ENCODE measurements at places on chromosomes 12 and 14. TPM values are rescaled to one million over a fixed set of nuclear protein-coding genes. Genes with fewer than 3 reads are reported as not detected.

TESPA1 gene
- 113 TPM for total RNA-seq

OTX2 gene
- not detected for total RNA-seq

MBD6 gene
- total RNA-seq = 66.0 TPM

OVCH1 gene
- total RNA-seq = not detected

PTGER2 gene
- total RNA-seq = 54.5 TPM

LRTM2 gene
- total RNA-seq = not detected

RDH11 gene
- 36.7 TPM for total RNA-seq

AQP6 gene
- not detected for total RNA-seq

DNA sequence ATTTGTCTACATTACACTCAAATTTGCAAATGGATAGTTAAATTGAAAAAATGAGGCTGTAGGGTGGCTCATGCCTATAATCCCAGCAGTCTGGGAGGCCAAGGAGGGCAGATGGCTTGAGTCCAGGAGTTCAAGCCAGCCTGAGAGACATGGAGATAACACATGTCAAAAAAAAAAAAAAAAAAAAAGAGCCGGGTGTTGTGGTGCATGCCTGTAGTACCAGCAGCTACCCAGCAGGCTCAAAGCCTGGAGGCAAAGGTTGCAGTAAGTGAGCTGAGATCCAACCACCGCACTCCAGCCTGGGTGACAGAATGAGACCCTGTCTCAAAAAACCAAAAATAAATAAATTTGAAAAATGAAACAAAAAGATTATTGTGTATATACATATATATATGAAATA lies 119.9 kb upstream of the MGAT4C start:
- no peak overlapping the region for H3K27ac ChIP-seq
- H3K36me3 ChIP-seq = no peaks in the 10 kb centered on the region
- H3K4me3 ChIP-seq = no peak overlapping the region
- DNase-seq = no peak
- H3K4me1 ChIP-seq = no peaks in the 10 kb centered on the region

- no peaks in the 10 kb centered on the region for H3K27me3 ChIP-seq
- no peak overlapping the region for H3K27ac ChIP-seq
- no peak overlapping the region for H3K4me3 ChIP-seq
- no peak for DNase-seq
- H3K4me1 ChIP-seq = no peaks in the 10 kb centered on the region
These were observed 255.8 kb downstream of the CCDC91 start for GRCh38 chr12:28446031-28446430.

DNA sequence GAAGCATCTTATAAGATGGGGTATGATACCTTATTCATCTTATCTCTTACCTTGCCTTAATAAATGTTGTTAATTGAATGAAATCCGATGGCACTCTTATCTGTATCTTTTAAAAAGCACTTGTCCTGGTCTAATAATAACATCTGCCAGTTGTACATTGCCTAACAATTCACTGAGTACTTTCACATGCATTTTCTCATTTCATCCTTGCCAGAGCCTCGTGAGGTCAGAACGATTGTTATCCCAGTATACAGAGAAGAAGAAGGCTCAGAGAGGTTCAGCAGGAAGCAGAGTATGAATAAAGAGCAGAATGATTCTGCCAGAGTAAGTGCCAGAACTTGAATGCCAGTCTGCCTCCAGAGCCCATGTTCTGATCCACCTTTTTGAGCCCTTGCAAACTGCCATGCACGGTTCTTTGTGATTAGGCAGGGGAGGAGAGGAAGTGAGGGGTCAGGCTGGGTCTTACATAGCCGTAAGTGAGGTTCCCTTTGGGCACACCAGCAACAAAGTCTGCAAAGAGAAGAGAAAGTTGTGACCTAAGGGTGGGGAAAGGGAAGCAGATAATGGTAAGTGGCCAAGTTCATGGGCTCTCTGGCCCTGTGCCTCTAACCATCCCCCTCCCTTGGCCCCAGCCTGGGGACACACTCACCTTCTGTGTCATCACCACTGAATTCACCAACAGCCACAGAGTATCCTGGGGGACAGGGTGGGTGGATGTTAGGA lies 11.7 kb downstream of the ITGA5 start:
- peaks cover 60% of the 10 kb centered on the region for H3K36me3 ChIP-seq
- no peak overlapping the region for H3K4me3 ChIP-seq
- H3K4me1 ChIP-seq = peaks cover 42% of the 10 kb centered on the region
- no peak overlapping the region for H3K27ac ChIP-seq
- H3K27me3 ChIP-seq = no peaks in the 10 kb centered on the region
- DNase-seq = no peak

DNA sequence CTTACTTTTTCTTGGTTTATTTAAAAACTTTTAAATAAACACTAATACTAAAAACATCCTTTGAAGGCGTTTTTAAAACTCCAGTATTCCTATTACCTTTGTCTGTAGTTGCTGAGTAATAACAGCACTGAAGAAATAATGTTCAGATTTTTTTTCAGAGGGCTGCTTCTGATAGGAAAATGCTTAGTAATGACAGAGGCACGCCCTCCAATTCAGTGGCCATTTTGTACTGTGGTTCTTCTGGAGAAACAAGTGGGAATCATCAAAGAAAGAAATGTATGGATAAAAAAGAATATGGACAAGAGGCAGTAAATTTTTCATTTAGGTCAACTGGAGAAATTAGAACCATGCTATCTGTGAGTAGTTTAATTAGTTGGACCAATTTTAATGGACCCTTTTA lies 13.6 kb downstream of the VEZT start:
- H3K27me3 ChIP-seq = no peaks in the 10 kb centered on the region
- peaks cover 5% of the 10 kb centered on the region for H3K36me3 ChIP-seq
- no peak for DNase-seq
- no peak overlapping the region for H3K27ac ChIP-seq
- no peak overlapping the region for H3K4me3 ChIP-seq

DNA sequence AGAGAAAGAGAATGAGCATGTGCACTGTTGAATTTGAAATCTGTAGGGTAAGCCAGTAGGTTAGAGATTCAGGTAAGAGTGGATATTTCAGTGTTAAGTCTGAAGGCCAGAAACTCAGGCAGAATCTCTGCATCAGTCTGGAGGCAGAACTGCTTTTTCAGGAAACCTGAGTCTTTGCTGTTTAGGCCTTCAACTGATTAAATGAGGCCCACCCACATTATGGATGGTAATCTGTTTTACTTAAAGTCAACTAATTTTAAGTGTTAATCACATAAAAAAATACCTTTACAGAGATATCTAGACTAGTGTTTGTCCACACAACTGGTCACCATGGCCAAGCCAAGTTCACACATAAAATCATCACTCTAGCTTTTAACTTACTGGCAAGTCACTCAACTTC lies 205.0 kb upstream of the DDHD1 start:
- no peaks in the 10 kb centered on the region for H3K27me3 ChIP-seq
- no peaks in the 10 kb centered on the region for H3K36me3 ChIP-seq
- H3K4me3 ChIP-seq = no peak overlapping the region
- DNase-seq = no peak
- peaks cover 3% of the 10 kb centered on the region for H3K4me1 ChIP-seq
- H3K27ac ChIP-seq = no peak overlapping the region
